Effector memory CD8-positive, alpha-beta T cell (primary cell): ENCODE measurements at places on chromosomes 12 and 14.

DNA sequence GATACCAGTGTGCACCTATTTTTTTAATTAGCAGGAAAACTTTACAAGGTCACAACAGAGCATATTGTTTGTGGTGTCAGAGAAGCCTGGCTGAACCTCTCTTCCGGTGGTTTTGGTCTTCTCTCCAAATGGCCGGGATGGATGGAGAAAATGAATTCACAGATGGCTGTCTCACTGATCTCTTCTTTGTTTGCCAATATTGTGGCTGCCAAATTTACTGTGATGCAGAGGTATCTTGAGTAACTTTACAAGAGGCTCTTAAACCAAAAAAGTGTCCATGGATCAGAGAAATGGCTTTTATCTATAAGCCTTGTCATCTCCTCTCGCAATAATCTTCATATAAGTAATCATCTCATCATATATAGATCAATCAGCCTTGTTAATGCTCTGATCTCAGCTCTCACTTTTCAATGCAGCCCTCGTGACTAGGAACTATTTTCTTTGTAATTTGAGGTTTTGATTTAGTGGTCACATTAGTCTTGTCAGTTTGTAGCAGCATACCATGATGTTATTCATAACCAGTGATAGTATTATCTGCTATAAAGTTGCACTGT, 308.1 kb downstream of the EGLN3 start:
- no peak for DNase-seq

- DNase-seq: no peak
Observed at GRCh38 chr14:76909266-76909665, 83.1 kb downstream of the LRRC74A start.

DNA sequence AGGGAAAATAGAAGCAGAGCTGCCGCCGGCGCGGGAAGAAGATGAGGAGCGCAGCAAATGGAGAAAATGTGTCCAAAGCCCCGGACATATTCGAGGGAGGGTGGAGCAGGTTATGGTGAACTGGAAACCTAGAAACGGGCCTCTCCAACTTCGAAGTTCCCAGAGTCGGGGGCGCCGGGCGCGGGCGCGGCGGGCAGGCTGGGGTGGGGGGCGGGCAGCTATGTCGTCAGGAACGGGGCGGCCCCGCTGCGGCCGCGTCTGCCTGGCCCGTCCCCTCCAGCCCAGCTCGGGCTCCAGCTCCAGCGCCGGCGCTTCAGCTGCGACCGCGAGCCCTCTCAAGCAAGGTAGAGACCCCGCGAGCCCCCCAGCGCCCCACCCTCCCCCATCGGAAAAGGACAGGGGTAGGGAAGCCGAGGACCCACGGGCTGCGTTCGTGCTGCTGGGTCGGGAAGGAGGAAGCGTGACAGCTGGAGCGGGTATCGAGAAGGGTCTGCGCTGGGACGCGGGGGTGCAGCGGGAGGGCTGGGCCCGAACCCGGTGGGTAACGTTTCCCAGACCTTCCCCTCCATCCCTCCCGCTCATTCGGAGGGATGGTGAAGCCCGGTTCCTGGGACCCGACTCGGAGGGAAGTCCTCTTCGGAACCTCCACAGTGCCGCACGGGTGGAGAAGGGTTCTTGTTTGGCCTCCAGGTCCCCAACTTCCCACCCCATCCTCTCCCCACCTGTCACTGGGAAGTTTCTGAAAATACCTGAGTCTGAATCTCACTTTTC, 1.0 kb downstream of the DGKA start:
- DNase-seq: no peak

- DNase-seq: no peak
Observed at GRCh38 chr12:10147714-10148403, 17.9 kb upstream of the CLEC7A start.

GRCh38 chr14:96299441-96299840, 43.4 kb downstream of the BDKRB1 start:
- no peak for DNase-seq

GRCh38 chr12:2084553-2085296, 31.9 kb downstream of the CACNA1C start:
- no peak for DNase-seq

GRCh38 chr12:20440408-20440807, 72.1 kb downstream of the PDE3A start:
- no peak for DNase-seq

DNA sequence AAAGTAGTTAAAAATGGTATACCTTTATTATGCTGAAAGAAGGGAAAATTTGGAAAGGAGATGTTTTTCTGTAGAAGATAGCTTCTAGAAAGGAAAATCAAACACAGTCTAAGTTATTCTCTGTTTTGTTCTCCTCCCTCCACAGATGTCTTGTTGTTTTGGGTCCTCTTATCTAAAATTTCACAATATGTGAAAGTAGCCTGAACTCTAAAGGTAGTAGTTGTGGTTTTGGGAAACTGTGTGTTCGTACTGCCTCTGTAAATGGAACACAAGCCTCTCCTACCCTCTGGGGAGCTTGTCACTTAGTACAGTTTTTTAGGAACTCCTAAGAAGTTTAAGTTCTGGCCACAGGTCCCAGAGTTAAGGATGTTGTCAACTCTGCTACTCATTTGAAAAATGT, 112.6 kb downstream of the CRADD start:
- no peak for DNase-seq

DNA sequence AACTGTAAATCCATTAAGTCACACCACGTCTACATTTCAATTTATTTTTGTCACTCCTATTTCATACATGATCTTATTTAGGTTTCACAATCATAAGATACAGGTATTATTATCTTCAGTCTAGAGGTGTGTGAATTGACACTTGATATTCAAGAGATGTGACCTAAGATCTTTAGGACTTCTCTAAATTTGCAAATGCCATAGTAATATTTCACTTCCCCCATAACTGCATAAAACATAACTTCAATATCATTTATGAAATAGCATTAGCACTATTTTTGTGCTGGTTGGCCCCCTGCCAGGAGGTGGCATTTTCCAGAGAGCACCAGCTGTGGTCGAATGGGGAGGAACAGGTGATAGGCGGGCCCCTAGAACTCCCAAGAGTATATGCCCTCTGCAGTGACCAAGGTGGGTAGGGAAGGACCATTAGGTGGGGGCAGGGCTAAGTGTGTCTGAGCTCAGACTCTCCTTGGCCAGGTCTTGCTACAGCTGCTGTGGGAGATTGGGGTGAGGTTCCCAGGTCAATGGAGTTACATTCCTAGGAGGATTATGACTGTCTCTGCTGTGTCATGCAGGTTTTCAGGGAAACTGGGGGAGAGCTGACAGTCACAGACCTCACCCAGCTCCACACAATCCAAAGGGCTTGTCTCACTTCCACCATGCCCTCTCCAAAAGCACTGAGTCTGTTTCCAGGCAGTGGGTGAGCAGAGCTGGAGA, 49.2 kb upstream of the ERGIC2 start:
- no peak for DNase-seq

DNA sequence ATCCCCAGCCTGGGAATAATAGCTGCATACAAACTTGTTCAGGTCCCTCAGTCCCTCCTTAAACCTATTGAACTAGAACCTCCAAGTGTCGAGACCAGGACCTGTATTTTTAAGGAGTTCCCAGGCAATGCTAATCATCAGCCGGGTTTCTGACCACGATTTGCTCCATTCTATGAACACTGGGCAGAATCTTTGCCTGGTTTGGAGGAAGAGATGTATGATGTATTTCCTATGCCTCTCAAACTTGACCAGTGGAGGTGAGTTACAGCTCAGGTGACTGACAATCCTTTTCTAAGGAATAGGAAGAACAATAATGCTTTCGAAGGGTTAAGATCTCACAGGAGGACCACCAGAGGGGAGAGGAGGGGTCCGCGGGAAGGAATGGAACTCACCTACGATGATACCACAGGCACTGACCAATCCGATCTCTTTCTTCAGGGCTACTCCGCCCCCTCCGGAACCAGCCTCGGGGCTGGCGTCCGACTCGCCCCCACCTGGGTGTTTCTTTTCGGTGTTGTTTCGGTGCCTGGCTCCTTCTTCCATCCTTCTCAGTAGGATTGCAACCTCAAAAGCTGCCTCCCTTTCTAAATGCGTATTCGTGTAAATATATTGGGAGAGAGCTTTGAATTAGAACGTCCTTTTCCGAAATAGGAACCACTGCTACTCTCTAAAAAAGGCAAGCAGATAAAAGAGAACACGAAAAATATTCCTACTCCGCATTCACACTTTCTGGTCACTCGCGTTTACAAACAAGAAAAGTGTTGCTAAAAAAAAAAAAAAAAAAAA, 895 bp downstream of the SLC7A8 start:
- no peak for DNase-seq

GRCh38 chr12:46493834-46494181, 121.2 kb upstream of the SLC38A2 start:
- DNase-seq: no peak

DNA sequence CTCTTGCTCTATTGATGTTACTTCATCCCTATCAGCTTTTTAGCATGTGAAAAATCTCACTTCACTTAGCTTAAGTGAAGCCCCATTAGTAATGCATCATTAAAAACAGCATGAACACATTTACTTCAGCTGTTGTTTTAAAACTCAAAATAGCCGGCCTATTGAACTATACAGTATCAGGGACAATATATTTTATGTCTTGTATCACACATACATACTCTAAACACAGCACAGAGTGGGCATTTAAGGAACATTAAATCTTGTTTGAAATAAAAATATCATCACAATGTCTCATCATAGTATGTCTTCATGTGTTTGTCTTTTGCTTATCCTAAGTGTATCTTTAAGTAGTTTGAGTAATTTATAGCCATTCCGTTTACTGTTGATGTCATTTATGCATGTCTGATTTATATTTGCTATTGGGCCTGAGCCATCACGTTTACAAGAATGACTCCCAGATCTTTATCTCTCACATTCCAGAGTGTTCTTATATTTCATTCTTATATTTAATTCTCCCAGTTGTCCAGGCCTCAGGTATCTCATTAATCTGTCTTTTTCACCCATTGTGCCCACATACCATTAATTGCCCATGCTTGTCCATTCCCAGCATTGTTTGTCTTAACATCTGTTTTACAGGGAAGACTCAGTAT, 57.5 kb downstream of the ARHGAP5 start:
- no peak for DNase-seq

DNA sequence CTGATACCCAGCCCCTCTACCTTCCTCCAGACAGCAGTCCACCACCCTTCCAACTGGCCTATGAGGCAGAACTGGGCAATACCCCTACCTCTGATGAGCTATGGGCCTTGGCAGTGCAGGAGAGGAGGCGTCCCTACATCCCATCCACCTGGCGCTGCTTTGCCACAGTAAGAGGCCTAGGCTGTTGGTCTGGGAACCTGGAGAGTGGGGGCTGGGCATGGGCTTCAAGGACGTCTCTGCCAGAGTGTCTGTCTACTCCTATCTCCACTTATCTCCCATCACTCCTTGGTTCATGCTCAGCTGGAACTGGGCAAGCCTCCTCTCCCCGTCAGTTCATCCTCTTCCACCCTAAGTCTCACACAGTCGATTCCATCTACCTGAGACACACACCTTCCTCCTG, 6.5 kb downstream of the AMHR2 start:
- DNase-seq: no peak

- DNase-seq: no peak
Observed at GRCh38 chr14:101707863-101708620, 53.5 kb upstream of the PPP2R5C start.

DNA sequence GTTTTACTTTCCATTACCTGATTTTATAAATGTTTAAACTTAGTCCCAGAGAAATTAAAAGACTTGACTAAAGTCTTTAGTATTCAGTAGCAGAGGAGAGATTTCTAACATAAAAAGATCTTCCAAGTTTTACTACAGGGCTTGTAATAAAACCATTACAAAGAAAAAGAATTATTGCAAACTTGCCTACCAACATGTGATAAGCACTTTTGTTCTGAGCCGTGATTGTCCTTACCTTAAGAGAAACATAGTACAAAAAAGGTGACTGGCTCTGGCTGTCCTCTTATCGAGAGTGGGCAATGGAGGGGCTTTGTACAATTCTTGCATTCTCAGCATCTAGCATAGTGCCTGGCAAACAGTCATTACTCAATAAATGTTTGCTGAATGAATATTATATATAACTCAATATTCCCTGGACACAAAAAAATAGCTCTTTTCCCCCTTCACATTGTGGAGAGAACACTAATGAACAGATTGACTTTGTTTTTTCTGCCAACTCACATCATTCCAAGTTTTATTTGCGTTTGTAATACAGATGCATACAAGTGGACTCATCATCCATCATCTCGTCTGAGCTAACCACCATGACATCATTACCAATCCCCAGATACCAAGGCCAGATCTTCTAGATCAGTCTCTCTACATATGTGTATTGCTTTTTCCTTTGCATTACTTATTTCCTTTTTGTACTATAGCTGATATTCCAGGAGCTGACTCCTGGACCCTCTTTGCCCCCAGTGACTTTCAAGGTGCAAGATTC, 192.8 kb upstream of the EEA1 start:
- no peak for DNase-seq

DNA sequence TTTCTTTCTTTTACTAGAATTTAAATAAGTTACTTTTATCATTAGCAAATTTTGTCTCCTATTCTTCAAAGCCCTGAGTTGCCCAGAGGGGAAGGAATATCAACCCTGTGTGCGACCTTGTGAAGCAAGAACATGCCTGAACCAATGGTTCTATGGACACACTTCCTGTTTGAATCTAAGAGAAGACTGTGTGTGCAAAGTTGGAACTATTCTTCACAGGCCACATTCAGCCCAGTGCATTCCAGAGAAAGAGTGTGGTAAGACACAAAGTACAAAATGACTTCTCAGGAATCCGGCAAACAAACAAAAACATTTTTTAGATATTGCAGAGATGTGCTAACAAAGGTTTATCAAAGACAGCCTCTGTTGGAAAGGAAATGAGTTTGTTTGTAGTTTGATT, 90.8 kb upstream of the PTPRQ start:
- no peak for DNase-seq

- DNase-seq: no peak
Observed at GRCh38 chr12:80925237-80925636, 12.5 kb downstream of the LIN7A start.

GRCh38 chr12:113088971-113089756, 32.6 kb downstream of the DTX1 start:
- no peak for DNase-seq

DNA sequence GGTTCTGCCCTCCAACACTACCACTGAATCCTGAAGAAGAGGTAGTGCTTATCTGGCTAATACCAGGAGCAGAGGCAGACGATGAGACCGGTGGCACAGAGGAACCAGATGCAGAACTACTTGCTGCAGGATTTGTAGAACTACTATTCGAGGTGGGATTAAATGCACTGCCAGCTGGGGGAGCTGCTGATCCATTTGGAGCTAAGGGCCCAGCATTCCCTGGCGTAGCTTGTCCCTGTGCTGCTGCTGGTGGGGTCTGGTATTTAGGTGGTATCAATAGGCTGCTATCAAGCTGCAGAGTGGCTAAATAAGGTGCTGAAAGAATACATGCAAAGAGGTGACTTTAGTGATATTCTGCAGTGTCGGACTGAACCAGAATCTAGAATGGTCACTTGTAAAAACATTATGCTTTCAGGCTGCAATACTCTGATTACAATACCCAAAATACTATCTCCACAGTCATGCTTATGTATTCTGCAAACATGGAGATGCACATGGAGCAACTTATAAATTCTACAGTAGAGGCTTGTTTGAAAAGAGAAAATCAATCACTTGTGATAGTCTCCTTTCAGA, 294.2 kb downstream of the MED13L start:
- no peak for DNase-seq
